AG04450 (cell line): ENCODE measurements at places on chromosomes 11 and 22.

DNA sequence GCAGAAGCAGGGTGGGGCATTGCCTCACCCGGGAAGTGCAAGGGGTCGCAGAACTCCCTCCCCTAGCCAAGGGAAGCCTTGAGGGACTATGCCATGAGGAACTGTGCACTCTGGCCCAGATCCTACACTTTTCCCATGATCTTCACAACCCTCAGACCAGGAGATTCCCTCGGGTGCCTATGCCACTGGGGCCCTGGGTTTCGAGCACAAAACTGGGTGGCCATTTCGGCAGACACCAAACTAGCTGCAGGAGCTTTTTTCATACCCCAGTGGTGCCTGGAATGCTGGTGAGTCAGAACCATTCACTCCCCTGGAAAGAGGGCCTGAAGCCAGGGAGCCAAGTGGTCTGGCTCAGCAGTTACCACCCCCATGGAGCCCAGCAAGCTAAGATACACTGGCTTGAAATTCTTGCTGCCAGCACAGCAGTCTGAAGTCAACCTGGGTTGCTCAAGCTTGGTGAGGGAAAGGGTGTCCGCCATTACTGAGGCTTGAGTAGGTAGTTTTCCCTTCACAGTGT lies 573.7 kb upstream of the ANO3 start:
- DNase-seq = no peak

GRCh38 chr11:66220566-66220935 lies 47.9 kb upstream of the RAB1B start:
- no peak for DNase-seq

DNA sequence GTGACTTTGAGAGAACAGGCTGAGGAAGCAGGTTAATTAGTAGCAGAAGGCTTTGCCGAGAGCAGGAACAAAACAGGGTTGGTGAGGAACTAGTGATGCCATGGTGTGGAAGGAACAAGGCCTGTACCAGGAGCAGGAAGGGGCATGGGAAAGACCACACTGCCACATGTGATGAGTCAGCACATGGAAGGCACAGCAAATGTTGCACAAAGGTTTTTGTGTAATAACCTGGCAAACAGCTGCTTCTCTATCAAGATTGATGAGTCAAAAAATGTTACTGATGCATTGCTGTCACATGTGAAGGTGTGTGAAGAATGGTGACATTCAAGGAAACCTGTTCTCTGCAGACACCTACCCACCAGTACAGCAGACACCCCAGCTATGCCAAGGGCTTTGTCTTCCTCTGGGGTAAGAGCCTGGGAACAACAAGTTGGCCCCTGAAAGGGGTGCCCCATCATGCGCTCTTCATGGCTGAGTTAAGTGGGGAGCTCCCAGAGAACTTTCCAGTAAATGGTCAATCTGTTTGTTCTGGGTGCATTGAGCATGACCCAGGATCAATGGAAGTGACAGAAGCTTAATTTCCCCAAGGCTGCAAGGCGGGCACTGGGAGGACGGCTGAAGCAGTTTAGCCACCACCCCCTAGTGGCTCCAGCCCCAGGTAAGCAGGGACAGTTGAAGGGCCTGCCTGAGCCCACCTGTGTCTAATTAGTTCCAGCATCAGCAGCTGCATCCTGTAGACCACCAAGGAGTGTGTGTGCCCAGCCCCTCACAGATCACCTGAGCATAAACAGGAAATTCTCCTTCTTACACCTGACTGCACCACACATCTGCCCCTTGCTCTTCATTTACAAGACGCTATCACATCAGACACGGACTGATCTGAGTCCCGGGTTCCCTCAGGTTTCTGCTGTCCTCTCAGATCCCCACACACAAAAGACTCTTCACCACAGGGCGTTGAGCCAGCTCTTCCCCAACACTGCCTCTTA lies 47.6 kb downstream of the GGTLC2 start:
- DNase-seq = no peak

- no peak for DNase-seq
These were observed 147.4 kb downstream of the TRIM29 start for GRCh38 chr11:119990309-119991021.

GRCh38 chr11:86477495-86478155 lies 102.9 kb downstream of the CCDC81 start:
- DNase-seq = no peak

- DNase-seq = no peak
These were observed 878.6 kb upstream of the CCDC90B start for GRCh38 chr11:84164728-84165127.

- no peak for DNase-seq
These were observed 260.0 kb downstream of the KCNA4 start for GRCh38 chr11:29756871-29757270.

- DNase-seq = no peak
These were observed at the start of gene KCNC1 for GRCh38 chr11:17734418-17734911. TSS of gene KCNC1 (plus strand) at chr11:17734781. CDS start at chr11:17736003, 1,222 bp downstream.

DNA sequence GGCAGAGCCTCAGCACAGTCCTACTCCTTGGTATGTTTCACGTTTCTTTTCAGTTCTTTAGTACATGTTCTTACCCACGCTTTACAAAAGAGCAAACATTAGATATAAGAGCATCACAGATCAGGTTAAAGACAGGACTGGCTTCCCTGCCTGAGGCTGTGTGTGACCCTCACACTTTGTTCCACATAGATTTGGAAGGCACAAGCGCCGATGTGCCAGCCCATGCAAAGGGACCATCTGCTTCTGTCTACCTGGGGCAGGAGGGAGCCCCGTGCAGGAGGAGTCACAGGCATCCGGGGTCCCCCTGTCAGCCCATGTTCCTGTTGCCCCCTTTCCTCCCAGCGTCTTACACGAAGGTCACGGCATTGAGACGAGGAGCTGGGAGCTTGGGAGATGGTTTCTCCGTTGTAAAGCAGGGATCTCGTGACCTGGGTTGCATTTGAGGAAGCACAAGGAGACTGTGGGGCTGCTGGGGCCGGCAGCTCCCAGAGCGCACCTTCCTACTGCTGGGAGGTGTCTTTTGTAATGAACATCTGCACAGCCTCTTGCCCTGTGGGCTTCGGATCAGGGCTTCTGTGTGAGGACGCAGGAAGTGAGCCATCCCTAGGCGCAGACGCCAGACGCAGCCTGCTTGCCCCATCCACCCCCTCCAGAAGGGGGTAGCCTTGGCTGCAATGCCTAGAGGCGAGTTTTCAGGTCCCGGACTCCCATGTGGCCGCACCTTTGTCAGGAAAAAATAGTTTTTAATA lies 72.6 kb downstream of the SCN3B start:
- no peak for DNase-seq

GRCh38 chr22:19596680-19597398 lies 72.6 kb upstream of the CLDN5 start:
- DNase-seq = no peak

DNA sequence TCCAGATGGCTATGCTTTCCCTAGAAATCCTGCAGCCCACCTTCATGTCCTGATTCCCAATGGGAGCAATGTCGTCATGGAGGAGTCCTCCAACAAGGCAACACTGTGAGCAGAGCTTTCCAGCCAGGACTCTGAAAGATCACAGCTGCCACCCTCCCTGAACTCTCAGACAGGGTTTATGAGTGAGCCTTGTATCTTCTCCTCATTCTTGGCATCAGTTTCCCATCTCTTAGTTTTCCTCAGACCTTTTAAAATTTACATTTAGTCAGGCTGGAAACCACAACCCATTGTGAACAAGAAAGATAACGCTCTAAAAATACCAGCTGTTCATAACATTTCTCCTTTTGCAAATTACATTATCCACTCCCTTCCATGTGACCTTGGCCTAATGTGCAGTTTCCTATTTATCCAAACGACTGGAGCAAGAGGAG lies 15.6 kb upstream of the LYVE1 start:
- peak; percentile 46 for DNase-seq

- DNase-seq = no peak
These were observed 426.4 kb downstream of the CTTN start for GRCh38 chr11:70824605-70825245.

DNA sequence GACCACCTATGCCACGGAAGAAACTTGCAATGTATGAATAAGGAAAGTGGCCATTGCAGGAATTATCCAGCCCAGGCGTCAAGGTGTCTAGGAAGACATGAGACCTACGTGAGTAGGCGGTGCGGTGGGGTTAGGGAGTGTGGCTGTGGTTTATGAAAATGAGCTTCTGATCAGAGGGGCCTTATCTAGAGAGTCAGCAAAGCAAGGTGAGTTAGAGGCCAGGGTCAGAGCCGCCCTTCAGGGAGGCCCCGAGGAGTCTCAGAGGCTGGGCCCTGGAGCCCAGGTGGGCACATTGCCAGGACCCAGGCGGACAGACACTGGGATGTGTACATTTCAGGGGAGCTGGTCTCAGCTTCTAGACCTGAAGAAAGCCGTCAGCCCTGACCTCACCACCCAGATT lies 13.8 kb upstream of the LINC01488 start:
- DNase-seq = no peak

- DNase-seq = no peak
These were observed 136.4 kb downstream of the CCDC81 start for GRCh38 chr11:86511086-86511551.

DNA sequence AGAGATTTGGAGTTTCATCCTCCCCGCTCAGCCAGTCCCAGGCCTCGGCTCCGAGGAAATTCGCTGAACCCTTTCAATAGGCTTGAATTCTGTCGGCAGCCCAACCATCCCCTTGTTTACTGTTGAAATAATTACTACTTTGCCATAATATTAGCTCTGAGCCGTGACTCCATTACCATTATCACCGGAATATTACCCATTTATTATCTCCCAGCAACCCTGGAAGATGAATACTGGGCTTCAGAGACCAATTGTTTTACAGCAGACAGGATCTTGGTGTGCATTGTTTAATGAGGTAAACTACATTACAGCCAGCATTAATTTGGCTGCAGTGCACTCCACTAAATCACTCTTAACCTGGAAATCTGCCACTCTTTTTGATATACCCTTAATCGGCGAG lies 867.4 kb downstream of the NTM start:
- DNase-seq = no peak

- DNase-seq = no peak
These were observed 157.9 kb downstream of the NCAM1 start for GRCh38 chr11:113119074-113119473.

DNA sequence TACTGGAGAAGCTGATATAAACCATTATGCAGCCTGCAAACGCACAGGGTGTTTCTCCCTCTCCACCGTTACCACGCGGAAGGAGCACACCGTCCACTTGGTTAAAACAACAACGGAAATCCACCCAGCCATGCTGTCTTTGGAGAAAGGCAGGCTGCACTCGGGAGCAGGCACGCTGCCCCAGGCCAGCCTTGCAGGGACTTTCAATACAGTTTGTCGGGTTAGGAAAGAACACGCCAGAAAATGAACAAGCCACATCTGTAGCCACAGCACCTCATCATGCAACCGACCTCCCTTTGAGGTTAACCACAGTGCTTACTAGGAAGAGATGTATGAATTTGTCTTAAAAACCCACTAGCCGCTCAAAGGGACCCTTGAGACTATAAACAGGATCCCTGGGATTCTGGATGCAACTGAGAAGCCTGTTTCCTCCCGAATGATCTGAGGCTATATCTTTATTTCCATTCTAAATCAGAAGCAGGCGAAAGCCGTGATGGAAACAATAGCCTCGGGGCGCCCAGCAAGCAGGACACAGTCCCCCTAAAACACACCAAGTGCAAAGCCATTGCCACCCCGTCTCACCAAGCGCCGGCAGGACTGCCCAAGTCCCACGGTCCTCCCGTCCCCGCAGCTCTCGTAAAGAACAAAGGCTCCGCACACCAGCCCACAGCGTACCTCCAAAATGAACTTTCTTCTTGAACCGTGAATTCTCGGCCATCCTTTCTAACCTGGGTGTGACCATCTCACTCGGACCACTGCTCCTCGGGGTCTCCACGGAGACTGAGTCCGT lies 318.9 kb downstream of the CTTN start:
- no peak for DNase-seq

DNA sequence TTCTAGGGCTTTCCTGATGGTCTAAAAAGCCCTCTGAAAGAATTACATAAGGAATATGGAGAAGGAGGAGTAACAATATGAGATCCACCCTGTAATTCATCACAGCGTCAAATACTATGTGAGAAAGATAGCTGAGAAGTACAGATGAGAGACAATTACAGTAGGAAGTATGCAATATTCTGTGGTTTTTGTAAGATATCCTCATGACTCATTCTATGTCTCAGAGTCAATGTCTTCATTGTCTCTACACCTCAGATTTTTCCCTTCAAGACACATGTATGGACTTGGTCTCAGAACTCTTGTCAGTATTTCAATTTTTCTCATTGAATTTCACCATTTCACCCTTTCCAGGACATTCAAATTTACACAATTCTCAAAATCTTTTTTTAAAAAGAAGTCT lies 343.3 kb upstream of the CTSC start:
- DNase-seq = no peak

DNA sequence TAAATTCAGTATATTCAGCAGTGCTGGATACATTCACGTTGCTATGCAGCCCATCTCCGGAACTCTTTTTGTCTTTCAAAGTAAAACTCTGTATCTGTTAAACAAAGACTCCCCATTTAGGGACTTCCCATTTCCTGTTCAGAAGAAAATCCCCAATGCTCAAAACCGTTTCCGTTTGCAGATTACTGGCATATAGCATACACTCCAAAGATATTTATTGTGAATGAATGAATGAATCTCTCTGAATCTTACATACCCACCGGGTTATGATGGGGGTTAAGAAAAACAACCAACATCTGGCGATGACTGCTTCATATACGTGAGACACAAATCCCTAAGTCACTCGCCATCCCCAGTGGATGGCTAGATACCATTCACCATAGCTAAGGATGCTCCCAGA lies 1.6 kb downstream of the THY1 start:
- no peak for DNase-seq

DNA sequence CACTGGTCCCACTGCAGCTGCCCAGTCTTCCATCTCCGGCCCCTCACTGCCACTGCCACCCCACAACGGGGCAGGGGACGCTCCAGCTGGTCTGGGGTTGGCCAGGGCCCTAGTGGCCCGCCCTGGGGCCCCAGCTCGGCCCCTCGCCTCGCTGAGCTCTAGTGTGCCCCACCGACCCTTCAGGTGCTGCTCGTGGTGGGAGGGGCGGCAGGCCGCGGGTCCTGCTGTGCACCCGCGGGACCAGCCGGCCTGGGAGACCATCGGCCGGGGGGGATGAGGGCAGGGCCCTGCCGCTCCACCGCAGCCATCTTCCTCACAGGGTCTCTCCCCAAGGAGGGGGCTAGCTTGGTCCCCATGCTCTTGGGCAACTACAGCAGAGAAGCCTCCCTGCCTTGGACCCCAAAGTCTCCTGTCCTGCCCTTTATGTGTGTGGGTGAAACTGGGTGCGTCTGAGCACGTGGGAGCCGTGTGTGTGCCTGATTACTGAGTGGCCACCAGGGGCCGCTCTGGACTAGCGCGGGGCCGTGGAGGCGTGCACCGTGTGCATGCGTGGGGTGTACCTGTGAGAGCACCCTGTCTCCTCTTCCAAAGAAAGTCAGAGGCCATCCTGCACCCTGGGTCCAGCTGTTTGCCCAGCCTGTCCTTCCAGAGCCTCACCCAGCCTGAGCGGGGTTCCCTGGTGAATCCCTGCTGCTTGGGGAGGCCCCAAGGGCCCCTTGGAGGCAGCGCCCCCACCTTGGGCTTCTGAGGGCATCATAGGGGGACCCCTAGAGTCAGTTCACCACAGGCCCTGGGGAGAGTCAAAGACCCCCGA lies 6.0 kb upstream of the ACR start:
- DNase-seq = peak; percentile 11

- no peak for DNase-seq
These were observed 146.8 kb upstream of the LARGE1 start for GRCh38 chr22:34067031-34067430.

GRCh38 chr11:86386746-86387145 lies 12.1 kb downstream of the CCDC81 start:
- no peak for DNase-seq
